ENCODE measurements at places on chromosomes 4 and X.

DNA sequence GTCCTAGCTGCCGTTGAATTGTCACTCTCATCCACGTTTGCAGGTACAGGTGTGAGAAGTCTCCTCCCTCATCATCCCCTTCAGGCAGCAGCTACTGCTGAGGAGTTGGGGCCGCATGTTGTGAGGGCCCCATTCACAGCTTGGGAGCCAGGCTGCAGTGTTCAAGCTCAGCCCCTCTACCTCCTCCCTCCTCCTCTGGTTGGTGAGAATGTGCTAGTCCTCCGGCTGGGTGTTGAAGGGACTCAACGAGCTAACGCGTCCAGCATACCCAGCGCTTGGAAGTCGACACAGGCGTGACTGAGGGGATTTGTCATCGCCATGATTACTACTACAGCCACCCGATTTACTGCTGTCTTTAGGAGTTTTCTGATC is 82.0 kb upstream of the PSAPL1 start:
- DNase-seq = no peak

GRCh38 chr4:56692576-56692975 is 11.5 kb upstream of the HOPX start:
- DNase-seq = no peak

GRCh38 chr4:101678180-101678579 is 112.3 kb upstream of the BANK1 start:
- DNase-seq = no peak

DNA sequence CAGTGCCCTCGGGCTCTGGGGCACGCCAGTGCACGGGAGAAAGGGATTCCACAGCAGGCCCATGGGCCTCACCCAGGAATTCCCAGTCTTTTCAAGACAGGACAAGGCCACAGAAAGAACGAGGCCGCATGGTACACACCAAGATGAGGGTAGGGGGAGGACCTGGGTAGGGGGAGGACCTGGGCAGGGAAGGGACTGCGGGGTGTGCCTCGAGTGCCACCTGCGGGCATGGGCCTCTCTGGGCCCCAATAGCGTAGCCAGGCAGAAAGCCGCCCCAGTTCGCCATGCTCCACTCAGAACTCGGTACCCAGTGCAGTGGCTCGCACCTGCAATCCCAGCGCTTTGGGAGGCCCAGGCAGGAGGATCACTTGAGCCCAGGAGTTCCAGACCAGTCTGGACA is 14.0 kb upstream of the DUSP9 start:
- DNase-seq = no peak

- DNase-seq = no peak
Observed at GRCh38 chr4:185217408-185217975, 8.1 kb downstream of the SNX25 start.

DNA sequence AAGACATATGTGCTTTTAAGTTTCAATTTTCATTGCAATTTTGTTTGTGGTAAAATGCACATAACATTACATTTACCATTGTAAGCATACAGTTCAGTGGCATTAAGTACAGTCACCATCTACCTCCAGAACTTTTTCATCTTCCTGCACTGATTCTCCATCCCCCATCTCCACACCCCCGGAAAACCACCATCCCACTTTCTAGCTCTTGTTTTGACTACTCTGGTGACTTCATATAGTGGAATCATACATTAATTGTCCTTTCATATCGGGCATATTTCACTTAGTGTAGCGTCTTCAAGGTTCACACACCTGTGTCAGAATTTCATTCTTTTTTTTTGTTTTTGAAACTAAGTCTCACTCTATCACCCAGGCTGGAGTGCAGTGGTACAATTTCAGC is 143.5 kb downstream of the GPR143 start:
- no peak for DNase-seq

DNA sequence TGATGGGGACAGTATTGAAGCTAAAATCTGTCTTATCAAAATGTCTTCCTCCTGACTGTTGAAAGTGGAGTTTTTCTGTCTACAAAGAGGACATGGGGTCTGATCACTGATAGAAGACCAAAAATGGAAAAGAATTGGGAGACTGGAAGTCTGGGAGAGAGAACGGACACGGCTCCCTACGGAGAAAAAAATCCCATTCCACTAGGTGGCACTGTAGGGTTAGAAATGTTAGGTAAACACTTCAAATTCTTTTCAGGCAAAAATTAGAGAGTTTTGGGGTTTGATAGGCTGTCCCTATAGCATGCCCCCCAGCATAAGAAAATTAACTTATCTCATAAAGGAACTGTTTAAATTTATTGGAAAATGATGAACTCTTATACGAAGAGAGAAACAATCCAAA is 200.5 kb downstream of the FAM133A start:
- DNase-seq = no peak

GRCh38 chr4:5882947-5883346 is 9.9 kb downstream of the CRMP1 start:
- DNase-seq = no peak

DNA sequence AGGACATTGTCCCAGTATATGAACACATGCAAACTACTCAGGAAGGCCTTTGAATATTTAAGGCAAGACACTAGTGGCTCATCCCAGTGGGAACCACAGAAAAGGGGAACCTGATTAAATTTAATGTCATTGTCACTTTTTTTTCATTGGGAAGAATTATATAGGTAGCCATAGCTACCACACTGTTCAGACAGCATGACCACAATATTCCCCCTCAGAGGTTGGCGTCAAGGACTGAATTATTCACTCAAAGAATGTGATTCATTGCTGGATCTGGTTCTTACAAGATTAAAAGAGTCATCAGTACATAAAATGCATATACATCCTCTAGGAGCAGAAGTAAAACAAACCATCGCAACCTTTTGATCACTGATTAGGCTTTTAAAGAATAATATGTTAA is 92.0 kb upstream of the SMARCAD1 start:
- no peak for DNase-seq

GRCh38 chr4:7333024-7333780 is 101.5 kb downstream of the PSAPL1 start:
- no peak for DNase-seq

DNA sequence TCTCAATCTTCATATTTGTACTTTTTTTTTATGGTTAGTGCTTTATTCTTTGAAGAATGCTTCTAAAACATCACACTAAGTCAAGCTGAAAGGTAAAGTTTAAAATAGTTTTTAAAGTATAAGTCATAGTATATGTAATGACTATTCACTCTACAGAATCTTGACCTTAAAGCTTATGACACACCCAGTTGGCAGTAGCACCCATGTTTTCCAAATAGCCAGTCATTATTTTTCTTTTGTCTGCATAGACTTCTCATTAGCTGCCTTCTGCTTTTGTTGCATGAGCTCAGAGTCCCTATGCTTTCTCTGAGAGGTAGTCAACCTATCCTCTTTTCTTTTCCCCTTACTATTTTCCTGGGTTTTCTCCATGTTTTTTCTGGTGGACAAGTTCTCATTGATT is 231.5 kb downstream of the PCDH18 start:
- DNase-seq = no peak

- no peak for DNase-seq
Observed at GRCh38 chr4:1413687-1414479, 7.6 kb upstream of the NKX1-1 start.

- DNase-seq = no peak
Observed at GRCh38 chr4:109548655-109549054, 11.4 kb upstream of the MCUB start.

Measured in T follicular helper cell (primary cell).